CD14-positive monocyte (primary cell): ENCODE measurements at places on chromosomes 7 and 10. TPM values are rescaled to one million over a fixed set of nuclear protein-coding genes. Genes with fewer than 3 reads are reported as not detected.

DNA sequence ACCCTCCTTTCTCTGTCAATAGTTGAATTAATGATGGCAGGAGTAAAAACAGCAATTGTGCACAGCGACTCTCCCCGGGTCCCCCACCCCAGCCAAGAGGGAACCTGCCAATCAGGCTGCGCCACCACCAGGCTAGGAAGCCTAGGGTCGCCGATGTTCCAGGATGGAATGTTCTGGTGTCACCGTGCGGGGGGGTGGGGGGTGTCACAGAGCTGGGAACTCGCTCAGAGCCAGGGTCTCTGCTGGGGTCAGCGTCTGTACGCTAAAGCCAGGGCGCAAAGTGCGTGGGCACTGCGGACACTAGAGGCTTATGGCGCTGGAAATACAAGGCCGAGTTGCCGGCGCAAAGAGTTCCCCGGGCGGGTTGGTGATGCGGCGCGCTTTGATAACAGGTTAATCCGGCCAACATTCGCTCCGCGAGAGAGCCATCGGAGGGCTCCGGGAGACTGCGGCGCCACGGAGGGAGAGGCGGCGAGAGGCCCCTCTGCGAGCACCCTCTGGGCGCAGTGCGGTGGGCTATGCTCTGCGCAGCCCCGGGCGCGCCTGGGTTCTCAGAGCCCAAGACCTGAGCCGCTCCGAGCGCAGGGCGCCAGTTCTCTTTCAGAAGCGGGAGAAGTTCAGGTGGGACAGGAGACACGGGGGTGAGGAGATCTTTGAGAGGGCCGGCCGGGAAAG, 192.3 kb downstream of the EMX2 start:
- H3K27ac ChIP-seq = no peak overlapping the region
- no peaks in the 10 kb centered on the region for H3K36me3 ChIP-seq
- H3K4me1 ChIP-seq = no peaks in the 10 kb centered on the region
- no peak overlapping the region for H3K4me3 ChIP-seq

DNA sequence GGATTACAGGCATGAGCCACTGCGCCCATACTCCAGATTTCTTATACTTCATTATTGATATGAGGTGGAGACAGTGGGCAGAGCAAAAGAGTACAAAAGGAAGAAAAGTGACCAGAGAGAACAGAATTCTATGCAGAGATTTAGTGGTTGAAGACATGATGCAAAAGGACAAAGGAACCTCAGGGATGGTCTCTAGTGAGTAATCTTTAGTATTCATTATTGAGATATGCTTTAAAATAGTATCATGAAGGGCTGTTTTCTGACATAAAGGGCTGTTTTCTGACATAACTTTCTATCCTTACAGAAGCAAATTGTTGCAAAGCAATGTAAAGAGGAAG, 81.2 kb upstream of the OIT3 start:
- no peaks in the 10 kb centered on the region for H3K36me3 ChIP-seq
- no peak overlapping the region for H3K4me3 ChIP-seq
- no peaks in the 10 kb centered on the region for H3K27me3 ChIP-seq
- H3K27ac ChIP-seq = no peak overlapping the region
- H3K4me1 ChIP-seq = no peaks in the 10 kb centered on the region

DNA sequence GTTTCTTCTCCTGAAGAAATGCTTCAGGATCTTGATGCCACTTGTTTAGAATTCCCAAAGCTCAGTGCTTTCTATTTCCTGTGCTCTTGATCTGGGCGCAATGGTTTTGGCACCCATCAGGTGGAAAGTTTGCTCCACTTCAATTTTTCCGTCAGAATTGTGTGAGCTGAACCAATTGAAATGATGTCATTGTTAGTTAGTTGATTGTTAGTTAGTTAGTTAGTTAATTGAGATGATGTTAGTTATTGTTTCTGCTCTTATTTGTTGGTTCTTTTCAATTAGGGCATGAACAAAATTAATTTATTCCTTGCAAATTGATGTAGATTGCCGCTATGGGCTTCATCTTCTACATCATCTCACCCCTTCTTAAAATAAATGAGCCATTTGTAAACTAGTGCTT, 252.6 kb downstream of the BAMBI start:
- H3K36me3 ChIP-seq = no peaks in the 10 kb centered on the region
- H3K27me3 ChIP-seq = peaks cover 9% of the 10 kb centered on the region
- H3K4me1 ChIP-seq = no peaks in the 10 kb centered on the region
- no peak overlapping the region for H3K4me3 ChIP-seq
- no peak overlapping the region for H3K27ac ChIP-seq

- no peak overlapping the region for H3K4me3 ChIP-seq
- H3K27me3 ChIP-seq = no peaks in the 10 kb centered on the region
- DNase-seq = no peak
- peaks cover 41% of the 10 kb centered on the region for H3K4me1 ChIP-seq
- no peak overlapping the region for H3K27ac ChIP-seq
- H3K36me3 ChIP-seq = no peaks in the 10 kb centered on the region
Measured at GRCh38 chr10:79099898-79100448, 31.2 kb downstream of the ZMIZ1 start.

- no peaks in the 10 kb centered on the region for H3K36me3 ChIP-seq
- no peaks in the 10 kb centered on the region for H3K4me1 ChIP-seq
- H3K27me3 ChIP-seq = no peaks in the 10 kb centered on the region
Measured at GRCh38 chr7:108088729-108089128, 41.4 kb downstream of the LAMB4 start.

DNA sequence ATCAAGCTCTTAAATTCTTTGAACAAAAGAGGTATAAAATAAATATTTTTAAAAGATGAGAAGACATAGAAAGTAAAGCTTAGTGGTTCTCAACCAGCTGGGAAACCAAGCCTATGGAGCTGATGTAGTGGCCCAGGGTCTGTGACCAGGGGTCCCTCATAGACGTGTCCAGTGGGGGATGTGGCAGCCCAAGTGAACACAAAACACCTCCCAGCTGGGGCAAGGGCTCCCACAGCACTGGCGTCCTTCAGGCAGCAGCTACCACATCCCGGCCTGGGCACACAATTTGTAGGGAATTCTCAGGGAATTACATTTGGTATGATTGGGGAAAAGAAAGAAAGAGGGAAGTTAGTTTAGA, 17.8 kb upstream of the CCDC71L start:
- H3K27ac ChIP-seq = peak overlapping the region; percentile 36
- DNase-seq = no peak
- no peaks in the 10 kb centered on the region for H3K27me3 ChIP-seq
- no peaks in the 10 kb centered on the region for H3K36me3 ChIP-seq
- H3K4me3 ChIP-seq = no peak overlapping the region

DNA sequence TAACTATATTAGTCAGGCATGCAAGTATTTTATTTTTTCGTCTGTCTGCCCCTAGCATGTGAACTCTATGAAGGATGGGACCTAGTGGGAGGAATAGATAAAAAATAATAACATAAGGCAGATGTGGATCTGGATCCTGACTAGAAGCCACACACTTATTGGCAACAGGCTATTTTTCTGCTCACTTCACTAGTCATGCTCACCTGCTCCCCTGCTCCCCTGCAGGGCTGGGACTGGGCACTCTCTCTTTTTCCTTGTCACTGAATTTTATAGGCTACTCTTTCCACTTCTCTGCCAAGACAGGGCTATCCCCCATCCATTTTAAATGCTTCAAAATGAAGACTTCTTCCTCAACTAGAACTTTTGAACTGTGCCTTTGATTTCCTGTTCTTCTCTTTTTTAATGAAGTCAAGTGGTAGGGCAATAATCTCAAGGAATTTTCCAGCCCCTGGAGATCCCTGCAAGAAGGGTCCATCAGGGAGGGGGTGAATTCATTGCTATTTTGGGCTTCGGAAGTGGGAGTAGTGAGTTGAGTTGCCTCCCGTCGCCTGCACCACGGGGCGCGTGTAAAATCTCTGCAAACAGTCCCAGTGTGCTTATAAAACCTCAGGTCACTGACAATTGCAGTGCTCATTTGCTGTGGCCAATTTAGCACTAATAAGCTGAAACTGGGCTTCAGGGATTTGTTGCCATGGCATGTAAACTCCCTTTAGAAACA, 156.7 kb upstream of the NPVF start:
- no peak overlapping the region for H3K4me3 ChIP-seq
- peaks cover 2% of the 10 kb centered on the region for H3K27me3 ChIP-seq
- H3K27ac ChIP-seq = no peak overlapping the region
- no peaks in the 10 kb centered on the region for H3K4me1 ChIP-seq

DNA sequence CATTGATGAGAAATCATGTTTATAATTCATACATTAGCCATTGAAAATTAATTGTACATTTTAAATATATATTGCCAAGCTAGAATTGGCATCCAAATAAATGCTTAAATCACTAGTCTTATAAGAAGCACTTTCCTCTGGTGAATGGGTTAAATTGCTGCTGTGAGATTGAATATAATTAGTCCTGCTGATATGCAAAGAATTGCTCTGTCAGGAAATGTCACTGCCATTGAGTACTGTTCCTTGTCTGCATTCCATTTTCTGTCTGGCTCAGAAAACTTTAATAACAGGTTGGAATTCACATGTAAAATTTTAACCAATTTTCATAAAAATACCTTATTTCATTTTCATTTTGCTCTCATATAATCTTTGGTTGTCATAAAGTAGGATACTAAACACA, 589.1 kb downstream of the MAGI2 start:
- no peaks in the 10 kb centered on the region for H3K36me3 ChIP-seq
- H3K27me3 ChIP-seq = no peaks in the 10 kb centered on the region
- H3K27ac ChIP-seq = no peak overlapping the region
- no peak overlapping the region for H3K4me3 ChIP-seq

DNA sequence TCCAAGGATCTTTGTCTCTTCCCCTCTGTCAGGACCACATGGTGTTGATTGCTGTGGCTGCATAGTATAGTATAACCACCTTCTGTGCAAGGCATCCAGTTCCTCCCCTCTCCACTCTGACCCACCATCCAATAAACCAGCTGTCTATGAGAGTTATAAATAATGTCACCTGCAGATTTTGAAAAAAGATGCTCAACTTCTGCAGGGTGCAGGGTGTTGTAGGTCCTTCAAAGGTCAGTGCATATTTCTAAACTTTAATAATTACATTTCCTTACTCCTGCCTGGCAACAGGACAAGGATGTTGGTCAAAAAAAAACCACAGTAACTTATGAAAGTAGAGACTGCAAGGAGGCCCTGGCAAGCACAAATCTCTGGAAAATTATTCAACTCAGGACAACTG, 166.2 kb downstream of the PKD1L1 start:
- H3K27me3 ChIP-seq = no peaks in the 10 kb centered on the region
- H3K36me3 ChIP-seq = no peaks in the 10 kb centered on the region
- H3K27ac ChIP-seq = no peak overlapping the region
- no peak overlapping the region for H3K4me3 ChIP-seq

DNA sequence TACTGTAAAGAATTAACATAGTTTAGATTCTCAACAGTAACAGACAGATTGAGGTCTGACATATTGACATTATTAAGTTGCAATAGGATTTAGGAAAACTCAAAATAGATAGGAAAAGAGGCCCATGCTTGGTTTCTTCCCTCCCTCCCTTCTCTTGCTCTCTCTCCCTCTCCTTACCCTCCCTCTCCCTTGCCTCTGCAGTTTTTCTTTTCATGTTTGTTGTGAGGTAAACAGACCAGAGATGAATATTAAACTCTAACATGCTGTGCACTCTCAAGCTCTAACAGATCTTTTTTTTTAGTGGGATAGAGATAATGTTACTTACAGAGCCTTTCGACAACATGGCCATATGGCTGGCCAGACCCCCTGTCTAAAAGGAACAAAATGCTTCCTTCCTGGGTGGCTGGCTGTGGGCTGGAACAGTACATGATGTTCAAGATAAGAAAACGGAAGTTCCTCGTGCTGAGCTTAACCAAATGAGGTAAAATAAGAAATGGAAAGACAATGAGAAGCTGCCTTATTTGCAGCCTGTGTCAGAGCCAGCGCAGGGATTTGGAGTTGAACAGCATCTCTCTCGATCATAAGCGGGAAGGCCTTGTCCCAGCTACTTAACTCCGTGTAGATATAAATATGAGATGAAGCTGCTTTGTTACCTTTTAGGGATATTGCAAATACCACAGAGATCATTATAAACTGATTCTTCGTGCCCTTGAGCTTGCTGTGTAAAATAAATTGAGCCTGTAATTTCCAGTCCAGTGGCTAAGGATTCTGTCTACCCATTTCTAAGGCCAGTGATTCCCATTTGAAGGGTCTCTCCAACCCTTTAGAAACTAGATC, 391.9 kb upstream of the NPVF start:
- H3K27me3 ChIP-seq = no peaks in the 10 kb centered on the region
- no peak overlapping the region for H3K4me3 ChIP-seq
- peaks cover 24% of the 10 kb centered on the region for H3K4me1 ChIP-seq
- DNase-seq = no peak
- H3K36me3 ChIP-seq = no peaks in the 10 kb centered on the region
- H3K27ac ChIP-seq = no peak overlapping the region

GRCh38 chr7:143505838-143506237, 28.2 kb downstream of the TAS2R41 start:
- H3K36me3 ChIP-seq = no peaks in the 10 kb centered on the region
- no peak for DNase-seq
- H3K4me3 ChIP-seq = no peak overlapping the region
- no peaks in the 10 kb centered on the region for H3K27me3 ChIP-seq

GRCh38 chr10:59279991-59280505, 82.3 kb downstream of the FAM13C start:
- no peaks in the 10 kb centered on the region for H3K36me3 ChIP-seq
- H3K4me3 ChIP-seq = no peak overlapping the region
- no peak for DNase-seq
- no peak overlapping the region for H3K27ac ChIP-seq

DNA sequence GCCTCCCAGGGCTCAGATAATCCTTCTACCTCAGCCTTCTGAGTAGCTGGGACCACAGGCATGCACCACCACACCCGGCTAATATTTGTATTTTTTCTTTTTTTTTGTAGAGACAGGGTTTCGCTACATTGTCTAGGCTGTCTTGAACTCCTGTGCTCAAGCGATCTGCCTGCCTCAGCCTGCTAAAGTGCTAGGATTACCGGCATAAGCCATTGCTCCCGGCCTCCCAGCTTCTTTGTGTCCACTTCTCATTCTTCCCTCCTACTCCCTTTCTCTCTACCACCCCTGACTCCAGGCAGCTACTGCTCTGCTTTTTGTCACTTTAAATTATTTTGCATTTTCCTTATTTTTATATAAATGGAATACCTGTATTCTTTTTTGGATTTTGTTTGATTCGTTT, 83.4 kb downstream of the PALS2 start:
- H3K27me3 ChIP-seq = no peaks in the 10 kb centered on the region
- H3K36me3 ChIP-seq = no peaks in the 10 kb centered on the region
- peaks cover 3% of the 10 kb centered on the region for H3K4me1 ChIP-seq

DNA sequence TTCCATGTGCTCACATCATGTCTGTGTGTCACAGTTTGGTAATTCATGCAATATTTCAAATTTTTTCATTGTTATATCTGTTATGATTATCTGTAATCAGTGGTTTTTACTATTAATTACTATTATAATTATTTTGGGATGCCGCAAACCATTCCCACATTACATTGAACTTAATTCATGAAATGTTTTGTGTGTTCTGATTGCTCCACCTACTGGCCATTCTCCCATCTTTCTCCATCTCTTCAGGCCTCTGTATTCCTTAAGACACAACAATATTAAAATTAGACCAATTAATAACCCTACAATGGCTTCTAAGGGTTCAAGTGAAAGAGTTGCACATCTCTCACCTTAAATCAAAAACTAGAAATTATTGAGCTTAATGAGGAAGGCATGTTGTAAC, 398.5 kb downstream of the PCDH15 start:
- H3K4me1 ChIP-seq = no peaks in the 10 kb centered on the region
- H3K27me3 ChIP-seq = no peaks in the 10 kb centered on the region
- H3K27ac ChIP-seq = no peak overlapping the region

The MGMT gene
- 23.5 TPM for polyA plus RNA-seq

The MUC3A gene
- polyA plus RNA-seq = not detected

The ELFN1 gene
- not detected for polyA plus RNA-seq

The ICA1 gene
- polyA plus RNA-seq = 4.2 TPM

The CYP26C1 gene
- not detected for polyA plus RNA-seq

The NCF1 gene
- 489 TPM for polyA plus RNA-seq
